ENCODE measurements at places on chromosomes 3 and 15.

DNA sequence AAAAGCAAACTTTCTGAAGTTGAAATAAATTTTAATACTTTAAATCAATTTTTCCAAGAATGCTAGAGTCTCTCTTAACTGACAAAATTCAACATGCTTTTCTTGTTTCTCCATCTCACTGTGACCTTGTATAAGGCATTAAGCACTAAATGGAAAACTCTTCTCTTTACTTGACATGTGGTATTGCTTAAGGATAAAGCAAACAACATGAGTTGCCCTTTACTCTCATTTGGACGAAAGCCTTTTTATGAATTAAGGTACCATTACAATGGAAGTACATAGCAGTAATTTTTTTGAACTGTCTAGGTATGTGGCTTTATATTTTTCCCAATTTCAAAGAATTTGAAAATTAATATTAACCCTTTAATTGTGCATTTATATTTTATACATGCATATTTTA, 1.4 kb downstream of the STRIT1 start:
- DNase-seq, result no peak

DNA sequence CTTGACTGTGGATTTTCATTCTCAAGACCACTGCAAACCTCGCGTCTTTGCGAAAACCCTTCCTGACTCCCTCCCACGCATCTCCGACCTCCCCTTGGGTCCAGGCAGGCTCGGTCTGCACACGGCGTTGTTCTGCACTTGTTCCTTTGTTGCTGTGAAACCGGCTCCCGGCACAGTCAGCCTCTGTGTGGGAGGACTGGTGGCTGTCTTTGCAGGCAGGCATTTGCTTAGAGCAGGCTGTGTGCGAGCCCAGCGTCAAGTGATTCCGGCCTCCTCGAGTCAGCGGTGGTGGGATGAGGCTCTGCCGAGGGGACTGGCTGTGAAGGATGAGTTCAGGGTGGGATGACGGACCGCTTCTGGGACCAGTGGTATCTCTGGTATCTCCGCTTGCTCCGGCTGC, 102.6 kb upstream of the ROPN1 start:
- DNase-seq, result no peak

- DNase-seq, result no peak
Observed at GRCh38 chr3:111012388-111013248, 59.0 kb upstream of the NECTIN3 start.

GRCh38 chr3:14146381-14147065, 21.7 kb downstream of the TMEM43 start:
- DNase-seq, result no peak

GRCh38 chr3:72748659-72749058, 99.6 kb downstream of the SHQ1 start:
- no peak for DNase-seq

- DNase-seq, result no peak
Observed at GRCh38 chr3:31573036-31573779, 40.5 kb downstream of the STT3B start.

DNA sequence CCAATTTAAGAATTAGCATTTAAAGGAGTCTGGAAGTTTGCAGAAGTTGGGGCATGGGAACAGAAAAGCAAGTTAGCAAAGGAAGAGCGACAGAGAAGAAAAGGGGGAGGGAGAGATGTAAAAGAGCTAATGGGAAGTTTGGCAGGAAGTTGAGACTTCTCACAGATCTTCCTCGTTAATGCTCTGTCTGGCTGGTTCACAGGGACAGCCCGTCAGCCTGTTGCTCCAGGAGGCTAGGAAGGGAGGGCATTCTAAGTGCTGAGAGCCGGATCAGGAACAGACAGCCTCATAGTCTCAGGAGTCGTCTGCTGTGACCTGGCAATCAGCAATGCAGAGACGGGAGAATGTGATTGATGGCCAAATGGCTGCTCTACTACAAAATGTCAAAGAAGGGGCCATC, 150.3 kb downstream of the AGBL1 start:
- DNase-seq, result no peak

GRCh38 chr3:45904931-45905330, 18.6 kb downstream of the CCR9 start:
- DNase-seq, result no peak

GRCh38 chr3:108334701-108335100, 38.4 kb downstream of the HHLA2 start:
- DNase-seq, result no peak

GRCh38 chr3:66320390-66320789, 99.6 kb downstream of the SLC25A26 start:
- no peak for DNase-seq

- DNase-seq, result no peak
Observed at GRCh38 chr3:119647171-119647570, 13.2 kb downstream of the POPDC2 start.

DNA sequence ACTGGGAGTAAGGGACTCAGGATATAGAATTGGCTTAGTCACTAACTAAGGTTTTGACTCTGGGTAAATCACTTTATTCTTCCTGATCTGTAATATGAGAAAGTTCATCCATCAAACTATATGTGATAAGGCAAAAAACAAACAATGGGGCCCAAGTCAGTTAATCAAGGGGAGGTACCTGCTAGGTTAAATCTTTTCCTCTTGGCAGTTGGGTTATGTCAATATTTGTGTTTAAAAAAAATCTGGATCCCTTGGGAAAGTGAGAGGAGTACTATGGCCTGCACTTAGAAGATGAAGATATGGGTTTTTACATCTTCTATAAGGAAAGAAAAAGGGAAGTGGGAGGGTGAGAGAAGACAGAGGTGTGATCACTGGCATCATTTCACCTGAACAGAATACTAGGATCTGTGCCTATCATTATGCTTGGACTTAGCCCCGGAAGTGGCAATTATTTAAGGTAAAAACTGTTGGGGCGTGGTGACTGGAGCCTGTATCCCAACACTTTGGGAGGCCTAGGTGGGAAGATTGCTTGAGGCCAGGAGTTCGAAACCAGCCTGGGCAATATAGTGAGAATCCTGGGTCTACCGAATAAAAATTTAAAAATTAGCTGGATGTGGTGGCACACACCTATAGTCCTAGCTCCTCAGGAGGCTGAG, 2.8 kb upstream of the SLC28A2 start:
- DNase-seq, result peak; percentile 77

- no peak for DNase-seq
Observed at GRCh38 chr3:129985113-129985512, 10.6 kb downstream of the TRH start.

DNA sequence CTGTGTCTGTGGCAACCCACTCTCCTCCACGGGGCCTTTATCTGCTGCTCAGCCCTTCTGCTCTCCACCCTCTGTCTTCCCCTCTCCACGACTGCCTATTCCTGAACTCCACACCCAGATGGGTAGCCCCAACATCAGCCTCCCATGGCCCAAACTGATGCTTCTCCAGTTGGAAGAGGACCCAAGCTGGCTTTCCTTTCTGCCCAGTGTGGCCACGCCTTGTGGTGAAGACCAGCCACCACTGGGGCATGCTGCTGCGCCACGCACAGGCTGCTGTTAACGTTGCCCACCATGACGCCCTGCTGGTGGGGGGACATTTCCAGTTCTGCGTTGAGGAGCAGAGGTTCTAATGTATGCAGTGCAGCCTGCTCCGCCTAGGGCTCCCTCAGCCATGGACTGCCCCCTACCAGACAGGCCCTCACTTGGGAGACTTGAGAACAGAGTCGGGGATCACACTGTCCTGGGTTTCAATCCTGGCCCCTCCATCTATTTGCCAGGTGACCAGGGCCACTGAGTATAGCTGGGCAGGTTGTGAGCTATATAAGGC, 26.9 kb downstream of the CFAP100 start:
- DNase-seq, result no peak

GRCh38 chr15:58260205-58260724, 122.1 kb downstream of the AQP9 start:
- no peak for DNase-seq

DNA sequence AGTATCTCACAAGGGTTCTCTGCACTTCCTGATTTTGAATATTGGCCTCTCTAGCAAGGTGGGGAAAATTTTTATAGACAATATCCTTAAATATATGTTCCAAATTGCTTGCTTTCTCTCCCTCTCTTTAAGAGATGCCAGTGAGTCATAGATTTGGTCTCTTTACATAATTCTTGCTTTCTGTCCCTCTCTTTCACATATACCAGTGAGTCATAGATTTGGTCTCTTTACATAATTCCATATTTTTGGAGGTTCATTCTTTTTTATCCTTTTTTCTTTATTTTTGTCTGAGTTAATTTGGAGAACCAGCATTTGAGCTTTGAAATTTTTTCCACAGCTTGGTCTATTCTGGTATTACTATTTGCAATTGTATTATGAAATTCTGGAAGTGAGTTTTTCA, 77.7 kb upstream of the NUDT16 start:
- DNase-seq, result no peak

Measured in LNCaP clone FGC (cell line).